ENCODE measurements at places on chromosomes 11 and 22.
A peak's percentile ranks its signal among the peaks of the same experiment; 100 is the strongest.

- no peak for DNase-seq
Measured at GRCh38 chr22:24049978-24050377, 38.9 kb downstream of the CABIN1 start.

- DNase-seq = no peak
Measured at GRCh38 chr11:121367001-121367843, 74.7 kb downstream of the SC5D start.

- peak; percentile 52 for DNase-seq
Measured at GRCh38 chr11:10540546-10540914, 457 bp downstream of the RNF141 start.

GRCh38 chr11:64036087-64037026 is 626 bp downstream of the FLRT1 start:
- DNase-seq = peak; percentile 73

GRCh38 chr11:33476945-33477606 is 219.9 kb downstream of the HIPK3 start:
- no peak for DNase-seq

GRCh38 chr11:87659807-87660206 is 515.4 kb downstream of the RAB38 start:
- DNase-seq = no peak

DNA sequence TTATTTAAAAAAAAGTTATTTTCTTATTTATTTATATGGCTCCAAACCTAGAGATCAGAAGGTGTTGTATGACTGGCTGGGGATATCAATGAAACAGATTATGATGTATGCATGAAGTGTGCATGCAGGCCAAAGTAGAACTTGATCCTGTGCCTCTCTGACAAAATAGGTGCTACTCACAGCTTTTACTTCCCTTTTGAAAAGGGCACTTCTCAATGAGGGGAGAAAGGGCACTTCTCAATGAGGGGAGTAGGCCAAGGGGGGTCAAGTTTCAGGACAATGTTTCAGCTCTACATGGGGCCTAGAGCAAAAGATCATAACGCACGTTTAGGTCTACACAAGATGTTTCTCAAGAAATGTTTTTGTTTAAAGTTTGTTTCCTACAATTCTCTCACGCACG is 397.5 kb downstream of the ETS1 start:
- DNase-seq = no peak

GRCh38 chr22:47793304-47794101 is 1031.1 kb downstream of the TBC1D22A start:
- DNase-seq = no peak

DNA sequence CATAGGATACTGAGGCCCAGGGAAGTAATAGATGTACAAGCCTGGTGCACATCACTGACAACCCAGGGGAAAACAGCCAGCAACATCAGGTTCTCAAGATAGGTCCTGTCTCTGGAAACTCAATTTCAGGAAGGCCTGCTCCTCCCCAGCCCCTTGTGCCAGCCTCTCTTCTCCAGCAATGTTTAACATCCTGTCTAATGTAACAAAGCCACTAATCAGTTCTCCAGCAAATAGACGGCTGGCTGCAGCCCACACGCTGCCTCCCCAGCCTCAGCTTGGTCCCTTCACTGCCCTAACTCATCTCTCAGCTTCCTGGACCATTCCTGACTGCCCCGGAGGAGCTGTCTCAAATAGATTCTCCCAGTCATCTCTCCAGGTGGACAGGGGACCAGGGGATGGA is 37.8 kb downstream of the RPL27A start:
- no peak for DNase-seq

GRCh38 chr22:31870890-31871289 is 73.4 kb upstream of the YWHAH start:
- DNase-seq = no peak

DNA sequence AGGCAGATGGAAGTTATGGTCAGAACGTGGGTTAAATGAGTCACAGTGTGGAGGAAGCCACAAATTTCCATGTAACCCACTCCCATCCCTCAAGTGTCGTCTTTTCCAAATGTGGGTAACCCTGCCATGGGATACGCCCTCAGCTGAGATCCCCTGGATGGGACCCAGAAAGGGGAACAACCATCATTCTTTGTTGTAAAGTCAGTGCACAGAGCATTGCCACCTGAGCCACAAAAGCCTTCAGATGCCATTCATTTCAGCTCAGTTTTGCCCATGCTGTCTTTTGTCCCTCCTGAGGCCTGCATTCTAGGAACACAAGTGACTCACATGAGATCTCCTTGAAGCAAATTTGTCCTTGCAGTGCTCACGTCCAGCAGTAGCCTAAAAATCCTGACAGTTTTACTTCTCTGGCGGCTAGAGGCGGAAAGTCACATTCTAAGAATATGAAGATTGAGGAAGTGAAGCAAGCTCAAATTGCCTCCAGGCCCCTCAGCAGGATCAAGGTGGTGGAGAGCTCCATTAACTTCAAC is 30.6 kb downstream of the MMP13 start:
- DNase-seq = no peak

- peak; percentile 69 for DNase-seq
Measured at GRCh38 chr11:16604794-16605388, 133.6 kb upstream of the C11orf58 start.

- DNase-seq = no peak
Measured at GRCh38 chr22:49404020-49404419, 423.7 kb downstream of the BRD1 start.

DNA sequence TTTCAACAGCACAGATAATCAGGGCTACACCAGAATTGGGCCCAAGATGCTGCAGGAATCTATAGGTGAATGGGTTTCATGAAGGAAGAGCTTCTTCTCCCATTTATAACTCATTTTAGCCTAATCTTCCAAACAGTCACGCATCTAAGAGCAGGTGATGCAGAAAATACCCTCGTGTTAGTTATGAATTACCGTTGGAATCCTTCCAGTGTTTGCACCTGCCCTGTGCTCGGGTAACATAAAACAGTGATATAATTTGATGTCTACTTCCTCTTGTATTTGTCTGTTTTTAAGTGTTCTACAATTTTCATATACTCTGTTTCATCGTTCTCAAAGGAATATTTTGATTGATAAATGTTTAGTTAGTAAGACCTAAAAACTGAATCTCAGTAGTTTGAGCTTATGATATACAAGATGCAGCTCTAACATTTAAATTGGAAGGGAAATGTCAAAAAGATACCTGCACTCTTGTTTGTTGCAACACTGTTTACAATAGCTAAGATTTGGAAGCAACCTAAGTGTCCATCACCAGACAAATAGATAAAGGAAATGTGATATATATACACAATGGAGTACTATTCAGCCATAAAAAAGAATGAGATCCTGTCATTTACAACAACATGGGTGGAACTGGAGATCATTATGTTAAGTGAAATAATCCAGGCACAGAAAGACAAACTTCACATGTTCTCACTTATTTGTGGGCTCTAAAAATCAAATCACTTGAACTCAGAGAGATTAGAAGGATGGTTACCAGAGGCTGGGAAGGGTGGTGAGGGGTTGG is 42.1 kb downstream of the PPARA start:
- DNase-seq = no peak

DNA sequence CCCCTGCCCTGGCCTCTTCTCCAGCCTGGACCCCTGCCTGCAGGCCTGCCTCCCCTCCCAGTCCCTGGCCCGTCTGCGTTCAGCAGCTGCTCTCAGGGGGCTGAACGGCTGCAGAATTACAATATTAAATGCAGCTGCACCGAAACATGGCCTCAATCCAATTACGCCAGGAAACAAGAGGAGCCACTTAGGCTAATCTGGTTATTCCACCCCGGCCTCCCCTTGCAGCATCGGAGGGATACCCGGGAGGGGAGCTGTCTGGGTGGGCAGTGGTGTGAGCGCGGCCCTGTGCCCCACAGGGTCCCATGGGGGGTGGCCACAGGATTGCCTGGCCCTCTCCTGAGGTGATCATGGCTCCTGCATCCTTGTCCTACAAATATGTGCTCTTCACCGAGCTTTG is 42.6 kb downstream of the FLRT1 start:
- peak; percentile 86 for DNase-seq

DNA sequence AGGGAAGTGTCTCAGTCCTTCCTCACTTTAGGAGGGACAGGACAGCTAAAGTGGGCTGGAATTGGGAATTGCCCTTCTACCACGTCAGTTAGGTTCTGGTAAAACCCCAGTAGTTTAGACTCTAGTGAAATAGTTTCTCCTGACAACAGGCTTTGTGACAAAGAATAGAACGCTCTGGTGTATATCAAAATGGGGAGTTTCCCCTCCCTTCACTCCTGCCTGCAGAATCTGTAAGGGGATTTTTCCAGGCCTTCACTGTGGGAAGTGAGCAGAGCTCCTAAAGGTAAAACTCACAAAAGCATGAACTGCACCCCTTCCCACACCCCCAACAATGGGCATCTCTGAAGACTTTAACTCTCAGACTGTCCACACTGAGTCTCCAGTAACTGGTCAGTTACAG is 460.9 kb upstream of the LRRC4C start:
- DNase-seq = no peak

Measured in NCI-H1092 treated with DMSO at 0.1 percent for 48 hours (cell line).